ENCODE measurements at places on chromosomes 16 and 17. TPM values are rescaled to one million over a fixed set of nuclear protein-coding genes. Genes with fewer than 3 reads are reported as not detected.

DNA sequence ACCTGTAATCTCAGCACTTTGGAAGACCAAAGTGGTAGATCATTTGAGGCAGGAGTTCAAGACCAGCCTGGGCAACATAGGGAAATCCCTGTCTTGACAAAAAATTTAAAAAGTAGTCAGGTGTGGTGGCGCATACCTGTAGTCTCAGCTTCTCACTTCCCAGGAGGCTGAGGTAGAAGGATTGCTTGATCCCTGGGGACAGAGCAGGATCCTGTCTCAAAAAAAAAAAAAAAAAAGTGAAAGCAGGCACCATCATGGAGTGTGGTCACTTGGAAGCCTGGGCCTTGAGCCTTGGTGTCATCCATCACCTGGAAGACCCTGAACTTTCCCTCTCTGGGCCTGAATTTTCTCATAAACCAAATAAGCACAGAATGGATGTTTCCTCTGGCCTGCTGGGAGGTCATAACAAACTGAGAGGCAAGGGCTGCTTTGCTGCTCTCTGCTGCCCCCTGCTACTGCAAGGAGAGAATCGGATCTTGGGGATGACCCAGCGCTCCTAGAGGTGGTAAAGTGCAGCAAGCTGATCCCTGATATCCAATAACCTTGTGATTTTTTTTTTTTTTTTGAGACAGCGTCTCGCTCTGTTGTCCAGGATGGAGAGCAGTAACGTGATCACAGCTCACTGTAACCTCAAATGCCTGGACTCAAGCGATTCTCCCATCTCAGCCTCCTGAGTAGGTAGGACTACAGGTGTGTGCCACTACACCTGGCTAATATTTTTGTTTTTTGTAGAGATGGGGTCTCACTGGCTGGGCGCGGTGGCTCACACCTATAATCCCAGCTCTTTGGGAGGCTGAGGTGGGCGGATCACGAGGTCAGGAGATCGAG lies 75.9 kb upstream of the RNU2-1 start:
- H3K27ac ChIP-seq = no peak overlapping the region
- H3K4me3 ChIP-seq = no peak overlapping the region
- no peak for DNase-seq
- H3K36me3 ChIP-seq = no peaks in the 10 kb centered on the region

GRCh38 chr17:70912716-70913485 lies 743.6 kb downstream of the KCNJ2 start:
- no peaks in the 10 kb centered on the region for H3K4me1 ChIP-seq
- H3K27me3 ChIP-seq = no peaks in the 10 kb centered on the region
- no peaks in the 10 kb centered on the region for H3K36me3 ChIP-seq
- no peak overlapping the region for H3K4me3 ChIP-seq

GRCh38 chr17:74742153-74742515 lies 5.1 kb downstream of the RAB37 start:
- no peak overlapping the region for H3K27ac ChIP-seq
- no peaks in the 10 kb centered on the region for H3K36me3 ChIP-seq
- no peaks in the 10 kb centered on the region for H3K4me1 ChIP-seq
- H3K27me3 ChIP-seq = peaks cover 17% of the 10 kb centered on the region

DNA sequence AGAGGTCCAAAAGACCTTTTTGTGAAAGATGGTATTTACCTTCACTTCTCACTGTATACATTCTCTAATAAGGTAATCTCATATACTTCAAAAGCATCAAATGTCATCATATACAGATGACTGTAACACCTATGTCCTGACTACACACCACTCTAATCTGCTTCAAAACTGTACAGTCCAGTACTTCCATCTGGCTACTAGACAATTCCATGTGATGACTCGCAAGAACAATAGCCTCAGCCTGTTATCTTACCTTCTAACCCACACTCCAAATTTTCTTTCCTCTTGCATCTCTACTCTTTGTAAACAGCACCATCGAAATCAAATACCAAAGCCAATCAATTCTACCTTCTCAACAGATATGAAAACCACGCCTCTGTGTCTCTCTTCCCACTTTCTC lies 24.1 kb downstream of the MYO1D start:
- no peak overlapping the region for H3K27ac ChIP-seq
- H3K27me3 ChIP-seq = no peaks in the 10 kb centered on the region
- no peaks in the 10 kb centered on the region for H3K36me3 ChIP-seq
- H3K4me1 ChIP-seq = no peaks in the 10 kb centered on the region
- no peak overlapping the region for H3K4me3 ChIP-seq

GRCh38 chr17:5832886-5833285 lies 237.3 kb upstream of the WSCD1 start:
- no peak overlapping the region for H3K27ac ChIP-seq
- no peak overlapping the region for H3K4me3 ChIP-seq
- H3K27me3 ChIP-seq = no peaks in the 10 kb centered on the region
- no peaks in the 10 kb centered on the region for H3K36me3 ChIP-seq
- no peaks in the 10 kb centered on the region for H3K4me1 ChIP-seq

GRCh38 chr16:65532846-65533245 lies 411.0 kb upstream of the CDH11 start:
- H3K27ac ChIP-seq = no peak overlapping the region
- H3K36me3 ChIP-seq = no peaks in the 10 kb centered on the region
- H3K27me3 ChIP-seq = no peaks in the 10 kb centered on the region
- no peaks in the 10 kb centered on the region for H3K4me1 ChIP-seq

DNA sequence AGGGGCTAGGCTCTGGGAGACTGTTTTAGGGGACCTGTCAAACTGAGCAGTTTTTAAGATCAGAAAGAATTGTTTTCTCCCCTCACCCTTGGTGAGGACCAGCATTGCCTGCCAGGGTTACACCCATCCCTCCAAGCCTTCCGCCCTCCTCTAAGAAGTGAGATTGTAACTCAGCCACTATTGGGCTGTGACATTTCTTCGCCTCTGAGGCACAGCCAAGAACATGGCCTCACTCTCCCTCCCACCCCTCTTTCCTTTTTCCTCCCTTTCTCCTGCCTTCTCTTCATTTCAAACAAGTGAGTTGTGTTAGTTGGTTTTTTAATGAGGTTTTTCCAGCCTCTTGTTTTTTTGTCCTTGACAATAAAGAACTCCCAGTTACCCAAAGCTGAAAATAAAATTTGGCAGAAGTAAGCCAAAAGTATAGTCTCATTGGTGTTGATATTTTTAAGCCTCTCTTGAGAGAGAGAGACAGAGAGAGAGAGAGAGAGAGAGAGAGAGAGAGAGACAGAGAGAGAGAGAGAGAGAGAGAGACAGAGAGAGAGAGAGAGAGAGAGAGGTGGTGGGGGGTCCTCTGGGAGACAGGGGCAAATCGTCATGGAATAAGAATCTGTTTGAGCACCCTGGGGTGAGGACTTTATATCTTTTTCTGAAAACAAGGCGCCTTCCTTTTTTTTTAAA lies 77.2 kb upstream of the TBX2 start:
- no peak overlapping the region for H3K4me3 ChIP-seq
- H3K36me3 ChIP-seq = no peaks in the 10 kb centered on the region
- no peaks in the 10 kb centered on the region for H3K27me3 ChIP-seq
- peak overlapping the region; percentile 80 for H3K27ac ChIP-seq

- no peaks in the 10 kb centered on the region for H3K27me3 ChIP-seq
- H3K4me1 ChIP-seq = no peaks in the 10 kb centered on the region
- DNase-seq = no peak
- no peaks in the 10 kb centered on the region for H3K36me3 ChIP-seq
These were observed 54.1 kb downstream of the SOCS3 start for GRCh38 chr17:78305801-78306200.

DNA sequence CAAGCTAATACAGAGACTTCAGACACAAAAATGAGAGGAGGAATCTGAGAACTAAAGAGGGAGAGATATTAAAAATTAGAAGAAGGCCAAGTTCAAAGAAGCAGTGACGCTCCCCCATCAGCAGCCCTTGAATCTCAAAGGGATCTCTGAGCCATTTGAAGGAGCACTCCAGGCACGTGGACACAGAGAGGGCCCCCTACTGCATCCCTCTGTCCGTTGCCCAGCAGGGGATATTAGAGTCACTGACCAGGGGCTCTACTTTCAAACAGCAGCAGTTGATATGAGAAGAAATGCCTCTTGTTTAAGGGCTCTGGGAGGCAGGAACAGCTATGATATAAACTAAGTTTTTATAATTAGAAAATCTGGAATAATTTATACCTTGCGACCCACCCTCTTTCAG lies 479.0 kb upstream of the SALL1 start:
- no peak overlapping the region for H3K4me3 ChIP-seq
- no peak for DNase-seq
- no peak overlapping the region for H3K27ac ChIP-seq
- no peaks in the 10 kb centered on the region for H3K4me1 ChIP-seq
- H3K36me3 ChIP-seq = no peaks in the 10 kb centered on the region

DNA sequence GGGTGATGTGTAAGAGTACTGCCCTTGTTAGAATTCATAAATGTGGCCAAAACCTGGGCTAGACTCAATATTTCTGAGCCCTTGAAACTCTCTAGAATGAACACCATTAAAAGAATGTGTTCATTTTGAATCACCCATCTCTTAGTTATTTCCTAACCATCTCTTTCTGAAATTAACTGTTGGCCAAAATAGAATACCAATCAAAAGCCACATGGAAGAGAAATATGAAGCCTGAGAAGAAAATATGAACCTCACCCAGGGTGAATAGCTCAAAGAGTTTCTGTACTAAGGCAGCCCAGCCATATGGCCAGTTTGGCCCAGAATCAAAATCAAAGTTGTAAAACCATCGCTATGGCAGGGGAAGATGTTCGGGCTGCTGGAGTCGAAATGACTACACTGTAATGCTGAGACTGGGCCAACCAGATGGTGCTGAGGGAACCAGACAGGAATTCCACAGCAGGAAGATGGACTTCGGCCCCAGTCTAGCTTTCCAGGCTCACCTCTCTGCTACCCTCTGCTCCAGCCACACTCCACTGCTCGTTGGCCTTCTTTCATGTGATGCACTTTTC lies 154.3 kb upstream of the ZFHX3 start:
- H3K36me3 ChIP-seq = no peaks in the 10 kb centered on the region
- no peak overlapping the region for H3K4me3 ChIP-seq
- no peaks in the 10 kb centered on the region for H3K4me1 ChIP-seq
- no peaks in the 10 kb centered on the region for H3K27me3 ChIP-seq
- no peak overlapping the region for H3K27ac ChIP-seq

- H3K36me3 ChIP-seq = no peaks in the 10 kb centered on the region
- no peaks in the 10 kb centered on the region for H3K27me3 ChIP-seq
- no peaks in the 10 kb centered on the region for H3K4me1 ChIP-seq
- H3K27ac ChIP-seq = peak overlapping the region; percentile 68
- DNase-seq = no peak
These were observed 14.3 kb upstream of the TMED6 start for GRCh38 chr16:69365901-69366300.

DNA sequence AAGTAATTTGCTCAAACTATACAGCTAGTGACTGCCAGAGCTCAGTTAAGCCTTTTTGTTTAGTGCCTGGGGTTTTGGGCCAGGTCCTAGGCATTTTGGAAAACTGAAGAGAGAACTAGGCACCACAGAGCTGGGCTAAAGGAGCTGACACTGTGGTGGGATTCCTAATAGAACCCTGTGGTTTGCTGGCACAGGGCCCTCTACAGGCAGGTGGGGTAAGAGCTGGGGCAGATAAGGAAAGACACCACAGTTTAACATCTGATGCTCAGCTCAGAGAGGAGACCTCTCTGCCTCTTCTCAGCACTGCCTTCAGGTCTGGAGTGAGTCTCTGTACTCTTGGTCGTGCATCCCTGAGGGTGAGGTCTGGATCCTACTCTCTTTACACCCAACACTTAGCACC lies 121.2 kb downstream of the SNX11 start:
- H3K27ac ChIP-seq = no peak overlapping the region
- no peaks in the 10 kb centered on the region for H3K4me1 ChIP-seq
- no peak overlapping the region for H3K4me3 ChIP-seq
- no peak for DNase-seq

GRCh38 chr16:28586466-28586865 lies 10.4 kb downstream of the SULT1A2 start:
- DNase-seq = no peak
- no peak overlapping the region for H3K27ac ChIP-seq
- H3K27me3 ChIP-seq = no peaks in the 10 kb centered on the region
- no peaks in the 10 kb centered on the region for H3K36me3 ChIP-seq
- H3K4me1 ChIP-seq = no peaks in the 10 kb centered on the region
- no peak overlapping the region for H3K4me3 ChIP-seq

GRCh38 chr16:56198006-56198754 lies 6.9 kb downstream of the GNAO1 start:
- no peak for DNase-seq
- H3K27ac ChIP-seq = no peak overlapping the region
- peaks cover 7% of the 10 kb centered on the region for H3K4me1 ChIP-seq
- no peaks in the 10 kb centered on the region for H3K36me3 ChIP-seq
- no peaks in the 10 kb centered on the region for H3K27me3 ChIP-seq
- no peak overlapping the region for H3K4me3 ChIP-seq

DNA sequence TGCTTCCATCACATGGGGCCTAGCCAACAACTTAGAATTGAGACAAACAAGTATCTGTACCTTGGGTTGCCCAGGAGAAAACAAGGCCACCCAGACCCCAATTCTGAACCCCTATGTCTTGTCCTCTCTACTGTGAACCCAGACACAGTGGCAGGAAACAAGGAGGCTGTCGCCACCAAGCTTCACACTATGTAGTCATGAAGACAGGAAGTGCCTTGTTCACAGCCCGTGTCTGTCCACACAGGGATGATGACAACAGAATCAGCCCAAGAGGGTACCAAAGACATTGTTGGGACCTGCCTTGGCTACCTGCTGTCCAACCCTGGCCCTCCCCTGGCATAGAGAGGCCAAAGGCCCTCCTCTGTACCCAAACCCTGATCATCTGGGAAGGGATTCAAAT lies 84.8 kb downstream of the CDYL2 start:
- no peaks in the 10 kb centered on the region for H3K27me3 ChIP-seq
- DNase-seq = no peak
- H3K4me3 ChIP-seq = no peak overlapping the region
- H3K27ac ChIP-seq = no peak overlapping the region
- no peaks in the 10 kb centered on the region for H3K4me1 ChIP-seq
- no peaks in the 10 kb centered on the region for H3K36me3 ChIP-seq

DNA sequence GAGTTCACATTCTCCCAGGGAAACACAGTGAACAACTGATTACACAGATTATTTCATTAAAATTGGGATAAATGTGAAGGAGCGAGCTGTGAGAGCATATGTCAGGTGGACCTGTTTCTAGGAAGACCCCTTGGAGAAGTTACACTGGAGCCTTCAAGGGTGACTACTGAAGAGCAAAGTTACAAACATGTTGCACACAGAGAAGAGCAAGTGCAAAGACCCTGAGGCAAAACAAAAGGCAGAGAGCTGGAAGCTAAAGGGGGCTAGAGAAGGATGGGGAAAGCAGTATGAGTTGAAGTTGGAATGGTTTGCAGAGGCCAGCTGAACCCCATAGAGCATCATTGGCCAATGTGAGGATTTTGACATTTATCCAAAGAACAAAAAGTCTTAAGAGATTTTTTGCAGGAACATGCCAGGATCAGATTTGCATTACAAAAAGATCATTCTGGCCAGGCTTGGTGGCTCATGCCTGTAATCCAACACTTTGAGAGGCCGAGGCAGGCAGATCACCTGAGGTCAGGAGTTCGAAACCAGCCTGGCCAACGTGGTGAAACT lies 14.1 kb downstream of the PDZD9 start:
- H3K36me3 ChIP-seq = no peaks in the 10 kb centered on the region
- DNase-seq = no peak
- H3K4me1 ChIP-seq = no peaks in the 10 kb centered on the region
- H3K27me3 ChIP-seq = no peaks in the 10 kb centered on the region
- H3K4me3 ChIP-seq = no peak overlapping the region
- H3K27ac ChIP-seq = no peak overlapping the region

Gene PMFBP1
- not detected for total RNA-seq

Gene AATK
- total RNA-seq = 5.9 TPM

Gene CCL1
- not detected for total RNA-seq

Gene GLTPD2
- total RNA-seq = not detected

Gene KSR1
- 46.5 TPM for total RNA-seq

Gene SLFN12
- total RNA-seq = 17.1 TPM

Gene TRPV3
- not detected for total RNA-seq
